ENCODE measurements at places on chromosomes 6 and 20.

DNA sequence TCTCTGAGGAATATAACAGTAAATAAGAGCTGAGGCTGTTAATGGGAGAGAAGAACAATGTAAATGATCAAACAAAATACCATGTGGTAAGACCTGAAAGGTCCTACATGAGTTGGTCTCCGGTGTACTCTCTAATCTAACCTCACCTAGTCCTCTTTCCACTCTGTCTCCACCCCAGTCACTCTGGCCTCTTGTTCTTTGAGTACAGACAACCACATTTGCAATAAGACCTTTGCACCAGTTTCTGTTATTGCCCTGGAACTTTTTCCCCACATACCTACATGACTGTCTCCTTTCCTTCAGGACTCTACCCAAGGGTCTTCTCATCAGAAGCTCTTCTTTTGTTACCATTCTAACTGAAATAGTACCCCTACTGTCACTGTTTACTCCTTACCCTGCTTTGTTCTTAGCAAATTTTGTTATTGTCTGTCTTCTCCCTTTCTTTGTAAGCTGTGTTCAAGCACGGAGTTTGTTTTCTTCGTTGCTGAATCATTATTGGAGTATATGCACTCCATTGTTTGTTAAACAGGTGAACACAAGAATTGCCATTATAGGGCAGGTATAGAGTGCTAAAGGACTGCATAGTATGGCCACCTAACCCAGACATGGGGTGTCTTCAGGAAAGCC is 37.3 kb downstream of the MAPK14 start:
- DNase-seq = no peak

- no peak for DNase-seq
These were observed 228.1 kb upstream of the CST7 start for GRCh38 chr20:24720957-24721356.

DNA sequence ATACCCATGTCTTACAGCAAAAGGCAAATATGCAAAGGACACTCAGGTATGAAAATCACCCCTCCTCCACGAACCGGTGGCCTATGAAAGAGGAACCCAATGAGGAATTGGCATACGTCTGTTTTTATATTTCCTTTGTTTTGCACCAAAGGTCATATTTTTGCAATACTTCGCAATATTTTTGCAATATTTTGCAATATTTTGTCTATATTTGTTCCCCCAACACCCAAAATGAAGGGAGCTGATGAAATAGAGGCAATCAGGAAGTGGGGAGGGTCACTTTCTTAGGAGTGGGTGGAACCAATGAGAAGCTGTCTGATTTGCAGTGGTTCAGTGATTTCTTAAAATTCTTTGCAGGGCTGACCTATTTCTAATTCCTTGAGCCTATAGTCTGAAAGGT is 296.8 kb upstream of the TSHZ2 start:
- DNase-seq = no peak

GRCh38 chr6:14757418-14757817 is 488.5 kb upstream of the JARID2 start:
- no peak for DNase-seq

DNA sequence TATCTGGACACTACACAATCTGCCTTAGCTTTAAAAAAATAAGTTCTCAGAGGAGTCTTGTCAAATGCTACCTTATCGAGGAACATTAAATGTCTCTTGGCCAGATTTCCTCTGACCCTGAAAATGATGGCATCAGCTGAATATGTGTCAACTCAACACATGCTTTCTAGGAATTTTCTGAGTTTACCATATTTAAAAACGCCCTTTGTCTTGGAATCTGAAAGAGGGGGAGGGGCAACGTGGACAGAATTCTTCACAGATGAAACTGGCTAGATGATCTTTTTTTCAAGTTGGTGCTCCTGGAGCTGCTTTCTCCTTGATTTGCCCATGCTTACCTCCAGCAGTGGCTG is 5.1 kb downstream of the SOX4 start:
- no peak for DNase-seq

GRCh38 chr6:119379809-119380208 is 30.2 kb upstream of the MAN1A1 start:
- DNase-seq = no peak

DNA sequence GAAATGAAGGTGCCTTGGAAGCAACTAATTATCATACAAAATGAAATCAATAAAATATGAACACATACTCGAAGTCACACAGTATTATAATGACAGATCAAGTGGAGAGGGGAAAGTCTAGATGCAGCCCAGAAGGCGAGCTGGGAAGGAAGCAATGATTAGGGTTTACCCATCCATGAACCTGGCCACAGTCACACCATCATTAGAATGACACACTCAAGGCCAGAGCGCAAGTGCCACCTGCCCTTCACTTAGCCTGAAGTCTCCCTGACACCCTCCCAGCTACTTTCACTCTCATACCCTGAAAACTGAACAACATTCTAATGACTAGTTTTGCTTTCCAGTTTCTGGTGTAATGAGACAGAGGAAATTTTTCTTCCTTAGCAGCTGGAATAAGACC is 302.8 kb upstream of the JARID2 start:
- DNase-seq = no peak

DNA sequence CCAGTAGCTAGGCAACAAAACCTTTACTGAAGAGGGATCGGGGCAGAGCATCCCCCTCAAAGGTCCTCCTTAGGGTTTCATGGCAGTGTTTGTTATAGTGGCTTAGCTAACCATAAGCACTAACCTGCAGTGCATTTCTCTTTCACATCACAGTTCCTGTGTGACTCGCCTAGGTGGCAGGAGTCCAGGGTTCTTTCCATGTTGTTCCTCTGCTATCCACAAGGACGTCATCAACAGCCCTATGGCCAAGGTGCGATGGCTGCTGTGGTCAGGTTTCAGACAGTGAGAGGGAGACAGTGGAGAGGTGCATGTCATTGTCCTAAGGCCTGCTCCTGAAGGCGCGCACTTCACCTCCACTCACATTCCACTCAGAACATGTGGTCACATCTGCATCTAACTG is 38.8 kb upstream of the FOXA2 start:
- DNase-seq = peak; percentile 58

DNA sequence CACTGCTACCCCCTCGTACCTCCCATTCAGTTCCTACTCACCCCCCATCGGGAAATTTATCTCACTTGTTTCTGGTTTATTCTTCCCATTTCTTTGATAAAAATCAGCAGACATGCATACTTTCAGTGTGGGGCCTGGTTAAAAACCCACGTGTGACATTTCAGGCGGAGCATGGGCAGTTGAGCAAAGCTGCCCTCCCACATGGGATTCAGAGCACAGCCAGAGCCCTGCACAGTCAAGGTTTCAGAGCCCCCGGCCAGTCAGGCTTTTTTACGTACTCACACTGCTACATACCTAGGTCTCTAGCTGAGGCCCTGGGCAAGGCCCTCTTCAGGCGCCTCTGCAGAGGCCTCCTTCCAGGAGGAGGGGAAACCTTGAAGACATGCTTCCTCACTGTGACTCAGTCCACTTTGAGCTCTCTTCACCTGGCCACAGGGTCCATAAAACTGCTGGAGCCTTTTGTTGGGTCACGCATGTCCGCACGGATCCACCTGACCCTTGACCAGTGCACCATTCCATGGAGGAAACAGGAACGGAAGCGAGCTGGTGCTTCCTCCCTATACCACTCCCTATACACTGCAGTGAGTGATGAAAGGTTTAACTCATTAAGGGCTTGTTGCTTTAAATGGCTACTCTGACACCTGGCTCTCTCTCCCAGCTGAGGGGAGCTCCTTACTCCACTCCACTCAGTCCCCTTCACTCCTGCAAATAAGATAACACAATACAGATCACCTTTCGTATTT is 713.3 kb downstream of the PRKN start:
- no peak for DNase-seq

DNA sequence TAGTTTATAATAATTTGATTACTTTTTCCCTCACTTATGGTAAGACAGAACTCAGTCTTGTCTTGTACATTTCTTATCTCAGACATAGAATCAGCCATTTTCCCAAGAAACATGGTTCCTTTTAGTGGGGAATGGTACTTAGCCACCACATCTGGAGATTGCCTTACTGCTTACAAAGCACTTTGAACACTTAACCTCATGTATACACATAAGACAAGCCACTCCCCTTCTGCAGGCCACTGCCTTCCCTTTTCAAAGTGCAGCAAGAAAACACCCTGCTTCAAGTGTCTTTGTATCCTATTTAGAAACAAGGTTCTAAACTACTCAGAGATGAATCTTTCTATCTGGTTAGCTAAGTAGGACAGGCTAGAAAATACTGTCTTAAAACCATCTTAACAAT is 159.2 kb downstream of the UBE3D start:
- DNase-seq = no peak

- DNase-seq = no peak
These were observed 27.0 kb upstream of the ECI2 start for GRCh38 chr6:4162370-4162769.

GRCh38 chr6:168189200-168190013 is 110.4 kb upstream of the FRMD1 start:
- no peak for DNase-seq

DNA sequence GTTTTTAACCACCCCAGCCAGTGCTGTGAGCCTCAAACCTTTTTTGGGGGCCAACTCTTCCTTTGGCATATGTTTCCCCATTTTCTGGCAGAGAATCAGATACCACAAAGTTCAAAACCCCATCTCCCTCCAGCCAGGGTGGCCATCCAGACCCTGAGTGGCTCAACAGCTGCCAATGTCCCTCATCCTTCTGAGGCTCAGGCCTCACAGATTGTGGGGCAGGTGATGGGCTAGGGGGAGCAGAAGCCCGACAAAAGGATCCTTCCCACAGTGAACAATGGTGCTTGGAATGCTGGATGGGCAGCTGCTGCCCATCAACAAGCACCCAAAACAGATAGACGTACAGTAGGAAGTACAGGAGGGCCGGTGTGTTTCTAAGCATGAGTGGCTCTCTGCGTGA is 42.6 kb upstream of the IL17A start:
- DNase-seq = no peak

DNA sequence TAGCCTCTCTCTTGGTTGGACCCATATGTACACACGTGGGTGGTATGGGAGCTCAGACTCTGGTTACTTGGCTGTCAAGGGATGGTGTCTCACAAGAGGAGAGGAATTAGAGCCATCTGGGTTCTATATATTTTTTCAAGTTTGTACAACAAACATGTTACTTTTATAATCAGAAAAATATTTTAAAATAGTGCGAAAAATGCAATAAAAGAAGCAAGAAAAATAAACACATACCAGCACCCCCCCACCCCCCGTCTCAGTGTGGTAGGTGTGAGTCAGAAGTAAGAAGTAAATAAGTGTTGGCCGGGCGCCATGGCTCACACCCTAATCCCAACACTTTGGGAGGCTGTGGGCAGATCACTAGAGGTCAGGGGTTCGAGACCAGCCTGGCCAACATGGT is 2.1 kb upstream of the TIAM2 start:
- no peak for DNase-seq

- no peak for DNase-seq
These were observed 2.4 kb upstream of the GCNT2 start for GRCh38 chr6:10518557-10519407.

DNA sequence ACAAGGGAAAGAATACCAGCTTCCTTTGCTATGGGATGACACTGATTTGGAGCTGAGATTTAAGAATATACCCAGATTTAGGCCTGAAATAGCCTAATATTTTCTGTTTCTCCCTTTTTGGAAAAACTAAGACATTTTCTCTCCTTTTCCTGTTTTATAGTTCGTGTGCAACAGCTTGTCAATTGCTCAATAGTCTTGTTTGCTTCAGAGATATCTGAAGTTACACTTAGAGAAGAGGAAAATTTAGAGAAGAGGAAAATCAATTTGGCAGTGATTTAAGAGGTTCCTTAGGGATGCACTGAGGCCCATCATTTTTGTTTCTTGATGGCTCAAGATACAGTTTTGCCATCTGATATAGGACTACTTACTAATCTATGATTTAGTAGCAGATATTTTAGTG is 398.6 kb downstream of the RFPL4B start:
- no peak for DNase-seq

- DNase-seq = no peak
These were observed 30.0 kb downstream of the DZANK1 start for GRCh38 chr20:18436847-18437246.

GRCh38 chr6:119296036-119297035 is 53.2 kb downstream of the MAN1A1 start:
- no peak for DNase-seq

DNA sequence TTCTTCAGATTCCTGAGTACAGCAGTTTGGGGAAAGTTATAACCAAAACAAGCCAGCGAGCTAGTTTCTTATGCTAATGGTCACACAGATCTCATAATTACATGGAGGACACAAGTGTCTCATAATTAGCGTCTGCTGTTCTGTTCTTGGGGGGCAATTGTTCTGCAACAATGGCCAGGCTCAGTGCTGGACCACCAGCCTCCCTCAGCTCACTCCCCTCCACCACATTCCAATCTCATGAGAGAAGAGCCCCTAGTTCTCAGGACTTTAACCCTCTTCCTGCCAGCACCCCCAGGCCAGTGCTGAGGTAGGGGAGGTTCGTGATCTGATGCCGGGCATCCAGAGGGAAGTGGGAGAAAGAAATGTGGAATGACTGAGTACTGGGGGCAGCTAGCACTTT is 20.2 kb upstream of the TOX2 start:
- no peak for DNase-seq

GRCh38 chr20:57546956-57547649 is 13.8 kb upstream of the PCK1 start:
- no peak for DNase-seq

GRCh38 chr20:38148328-38149102 is 16.6 kb downstream of the TGM2 start:
- DNase-seq = no peak

DNA sequence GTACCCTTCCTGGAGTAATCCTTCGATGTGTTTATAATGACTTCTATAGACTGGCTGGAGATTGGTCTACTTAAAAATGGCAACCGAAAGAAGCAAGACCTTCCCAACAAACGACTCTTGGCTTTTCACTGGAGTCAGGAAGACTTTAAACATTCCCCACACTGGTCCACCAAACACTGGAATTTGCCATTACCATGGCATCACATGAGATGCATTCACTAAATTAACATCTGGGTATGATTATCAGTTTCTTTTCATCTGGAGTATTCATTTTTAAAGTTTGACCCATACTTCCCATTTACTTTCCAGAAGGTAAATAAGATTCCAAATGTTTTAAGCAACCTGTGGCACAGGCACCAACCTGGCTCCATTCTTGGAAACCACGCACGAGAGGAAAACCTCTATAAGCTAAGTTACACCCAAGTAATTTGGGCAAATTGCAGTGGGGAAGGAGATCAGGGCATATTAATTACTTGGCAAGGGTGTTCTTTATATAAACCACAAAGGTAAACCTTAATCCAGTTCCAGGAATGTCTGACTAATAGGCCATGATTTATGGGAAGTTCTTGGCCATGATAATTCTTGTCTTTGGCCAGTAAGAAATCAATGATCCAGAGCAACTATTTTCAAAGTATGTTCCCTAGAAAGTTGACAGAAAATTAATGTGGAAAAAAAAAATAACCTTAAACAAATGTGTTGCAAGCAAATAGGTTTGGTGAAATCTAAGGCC is 190.0 kb upstream of the COL21A1 start:
- no peak for DNase-seq

DNA sequence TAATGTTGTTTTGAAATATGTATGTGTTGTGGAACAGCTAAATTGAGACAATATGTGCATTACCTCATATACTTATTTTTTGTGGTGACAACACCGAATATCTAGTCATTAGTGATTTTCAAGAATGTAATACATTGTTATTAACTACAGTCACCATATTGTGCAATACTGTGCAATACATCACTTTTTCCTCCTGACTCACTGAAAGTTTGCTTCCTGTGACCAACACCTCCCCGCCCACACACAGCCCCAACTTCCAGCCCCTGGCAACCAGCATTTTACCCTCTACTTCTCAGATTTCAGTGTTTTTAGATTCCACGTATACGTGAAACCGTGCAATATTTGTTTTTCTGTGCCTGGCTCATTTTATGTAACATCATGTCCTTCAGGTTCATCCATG is 627.9 kb downstream of the PRKN start:
- no peak for DNase-seq

GRCh38 chr6:30154709-30155519 is 6.1 kb downstream of the TRIM10 start:
- no peak for DNase-seq
